Activated gamma-delta T cell treated with Interleukin-2 at 50 U/mL for 16 hours (primary cell): ENCODE measurements at places on chromosomes 1 and 21.
A peak's percentile ranks its signal among the peaks of the same experiment; 100 is the strongest.

- no peak for DNase-seq
Measured at GRCh38 chr1:203691447-203691846, 64.8 kb downstream of the ATP2B4 start.

- no peak for DNase-seq
Measured at GRCh38 chr1:154093699-154094098, 61.2 kb downstream of the NUP210L start.

DNA sequence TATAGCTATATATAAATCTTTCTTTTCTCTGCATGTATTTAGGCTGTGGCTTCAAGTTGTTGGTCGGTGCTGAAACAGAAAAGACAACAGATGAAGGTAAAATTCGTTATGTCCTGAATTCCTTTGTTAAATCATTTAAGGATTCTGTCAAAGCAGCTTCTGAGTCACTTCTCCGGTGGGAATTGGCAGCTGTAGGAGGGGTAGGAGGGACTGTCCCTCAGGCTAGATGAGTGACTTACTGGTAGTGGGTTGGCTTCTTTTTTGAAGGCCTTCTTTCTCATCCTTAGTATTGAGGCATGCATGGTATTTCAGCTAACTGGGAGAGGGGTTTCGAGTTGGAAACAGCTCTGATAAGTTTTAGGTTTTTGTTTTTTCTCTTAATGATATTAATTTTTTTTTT, 22.1 kb upstream of the NEXN start:
- no peak for DNase-seq

DNA sequence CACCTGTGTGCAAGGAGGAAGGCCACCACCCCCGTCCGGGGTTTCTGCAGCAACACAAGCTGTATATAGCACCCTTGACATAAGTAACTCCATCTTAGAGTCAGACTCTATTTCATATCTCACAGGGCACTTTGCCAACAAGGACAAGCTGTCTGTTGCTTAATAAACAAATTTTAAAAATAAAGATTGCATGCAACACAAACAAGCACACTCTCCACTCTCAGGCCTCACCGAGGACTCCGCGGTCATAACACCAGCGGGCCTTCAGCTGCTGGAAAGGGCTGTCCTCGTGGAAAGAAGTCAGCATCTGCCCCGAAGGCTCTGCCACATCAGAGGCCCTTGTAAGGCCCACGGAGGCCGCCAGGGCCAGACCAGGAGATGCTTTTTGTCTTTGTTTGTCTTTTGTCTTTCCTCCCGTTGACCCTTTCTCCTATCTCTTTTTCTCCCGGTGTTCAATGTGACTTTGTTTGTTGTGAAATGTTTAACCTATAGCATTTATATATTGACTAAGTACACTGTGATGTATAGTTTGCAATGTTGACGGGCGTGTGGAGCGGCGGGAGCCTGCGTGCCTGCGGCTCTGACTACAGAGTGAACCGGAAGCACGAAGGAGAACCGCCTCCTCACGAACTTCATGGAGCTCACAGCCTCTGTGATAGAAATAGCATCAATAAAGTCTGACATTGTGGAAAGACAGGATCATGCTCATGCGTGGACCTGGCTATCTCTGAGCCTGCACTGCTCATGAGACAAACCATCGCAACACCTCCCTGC, 24.1 kb downstream of the MEGF6 start:
- no peak for DNase-seq

DNA sequence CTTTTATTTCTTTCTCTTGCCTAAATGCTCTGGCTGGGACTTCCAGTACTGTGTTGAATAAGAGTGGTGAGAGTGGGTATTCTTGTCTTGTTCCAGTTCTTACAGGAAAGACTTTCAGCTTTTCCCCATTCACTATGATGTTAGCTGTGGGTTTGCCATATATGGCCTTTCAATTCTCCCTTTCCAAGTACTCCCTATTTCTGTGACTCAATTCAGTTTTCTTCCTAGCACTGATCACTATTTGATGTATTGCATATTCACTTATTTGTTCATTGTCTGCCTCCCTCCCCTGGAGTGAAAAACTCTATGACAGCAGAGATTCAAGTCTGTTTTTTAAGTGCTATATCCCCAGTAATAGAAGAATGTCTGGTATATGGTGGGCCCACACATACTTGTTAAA, 618.2 kb upstream of the CAMK1G start:
- no peak for DNase-seq

GRCh38 chr1:34444516-34444915, 267.8 kb downstream of the C1orf94 start:
- DNase-seq = no peak

DNA sequence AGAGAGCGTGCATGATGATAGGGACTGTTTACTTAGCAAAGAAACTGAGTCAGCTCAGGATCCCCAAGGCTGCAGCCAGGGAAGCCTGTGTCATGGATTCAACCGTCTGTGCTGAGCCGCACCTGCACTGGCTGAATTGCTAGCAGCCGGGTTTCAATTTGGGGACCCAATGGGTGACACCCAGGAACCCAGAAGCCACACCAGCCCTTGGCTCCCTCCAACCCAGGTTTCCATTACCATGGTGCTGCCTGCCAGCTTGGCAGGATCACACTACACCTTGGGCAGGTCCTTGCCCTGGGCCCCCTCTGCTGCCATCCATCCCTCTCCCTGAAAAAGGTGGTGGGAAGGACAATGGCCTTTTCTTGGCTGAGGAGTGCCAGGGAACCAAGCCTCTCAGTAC, 64.0 kb upstream of the CLDN14 start:
- DNase-seq = no peak

DNA sequence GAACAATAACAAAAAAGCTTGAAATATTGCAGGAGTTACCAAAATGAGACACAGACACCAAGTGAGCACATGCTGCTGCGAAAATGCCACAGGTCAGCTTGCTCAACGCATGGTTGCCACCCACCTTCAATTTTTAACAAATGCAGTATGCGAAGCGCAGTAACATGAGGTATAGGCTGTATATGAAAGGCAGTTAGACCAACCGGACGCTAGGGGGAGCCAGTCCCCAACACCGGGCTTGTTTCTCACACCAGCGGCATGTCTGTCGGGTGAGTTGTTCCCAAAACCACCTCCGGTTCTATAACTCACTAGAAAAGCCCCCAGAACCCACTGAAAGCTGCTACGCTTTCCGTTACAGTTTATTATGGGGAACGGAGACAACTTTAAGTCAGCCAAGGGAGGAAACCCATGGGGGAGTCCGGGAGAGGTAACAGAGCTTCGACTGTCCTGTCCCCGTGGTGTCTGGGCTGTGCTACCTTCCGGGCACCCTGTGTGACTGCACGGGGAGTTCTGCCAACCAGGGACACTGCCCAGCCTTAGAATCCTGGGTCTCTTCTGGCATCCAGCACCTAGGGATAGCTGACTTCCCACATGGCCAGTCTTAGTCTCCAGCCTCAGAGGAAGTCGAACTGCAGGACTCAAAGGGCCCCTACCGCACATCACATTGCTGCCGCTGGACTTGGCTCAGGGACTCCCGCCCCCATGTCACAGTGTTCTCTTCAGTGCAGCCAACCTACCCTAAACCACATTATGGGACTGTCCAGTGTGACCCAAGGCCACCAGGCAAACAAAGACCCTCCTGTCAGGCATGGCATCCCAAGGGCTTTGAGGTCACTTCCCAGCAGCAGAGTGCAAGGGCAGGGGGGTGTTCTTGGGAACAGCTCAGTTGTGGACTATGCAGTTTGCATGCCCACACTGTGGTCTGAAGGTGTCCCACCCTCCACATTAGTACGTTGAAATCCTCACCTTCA, 14.0 kb downstream of the RNF187 start:
- peak; percentile 90 for DNase-seq

GRCh38 chr1:116671072-116671760, 3.7 kb upstream of the IGSF3 start:
- no peak for DNase-seq
